ENCODE measurements at places on chromosomes 1 and 21. TPM values are rescaled to one million over a fixed set of nuclear protein-coding genes. Genes with fewer than 3 reads are reported as not detected.

GRCh38 chr1:33402206-33402605 is 28.7 kb downstream of the PHC2 start:
- no peak for DNase-seq

GRCh38 chr1:230744382-230744781 is 2.8 kb upstream of the CAPN9 start:
- no peak for DNase-seq

DNA sequence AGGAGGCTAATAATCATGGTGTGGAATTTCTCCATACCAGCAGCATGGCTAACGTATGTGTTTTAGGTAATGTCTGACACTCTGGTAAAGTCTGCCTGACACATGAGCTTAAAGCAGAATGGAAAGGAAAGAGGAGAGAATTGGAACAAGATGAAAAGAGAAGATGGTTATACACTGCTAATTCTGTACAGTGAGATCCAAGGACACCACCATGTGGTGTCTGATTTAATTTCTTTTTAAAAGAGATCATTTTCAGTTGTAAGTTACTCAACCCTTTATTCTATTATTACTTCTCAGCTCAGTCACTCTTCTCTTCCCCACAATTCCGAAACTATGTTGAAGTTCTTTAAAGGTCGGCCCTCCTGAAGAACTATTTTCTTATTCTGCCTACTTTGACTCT is 15.6 kb downstream of the PRKAB2 start:
- DNase-seq, result no peak

CHIA gene
- total RNA-seq, result 0.05 TPM

- DNase-seq, result no peak
Measured at GRCh38 chr1:104459886-104460285, 710.2 kb downstream of the AMY1C start.

- no peak for DNase-seq
Measured at GRCh38 chr1:101371259-101371658, 134.4 kb downstream of the S1PR1 start.

GRCh38 chr1:180646093-180646492 is 14.3 kb downstream of the XPR1 start:
- DNase-seq, result no peak

- no peak for DNase-seq
Measured at GRCh38 chr1:54256522-54257345, 56.8 kb downstream of the MRPL37 start.

GRCh38 chr1:223225481-223225880 is 82.4 kb upstream of the TLR5 start:
- no peak for DNase-seq

DNA sequence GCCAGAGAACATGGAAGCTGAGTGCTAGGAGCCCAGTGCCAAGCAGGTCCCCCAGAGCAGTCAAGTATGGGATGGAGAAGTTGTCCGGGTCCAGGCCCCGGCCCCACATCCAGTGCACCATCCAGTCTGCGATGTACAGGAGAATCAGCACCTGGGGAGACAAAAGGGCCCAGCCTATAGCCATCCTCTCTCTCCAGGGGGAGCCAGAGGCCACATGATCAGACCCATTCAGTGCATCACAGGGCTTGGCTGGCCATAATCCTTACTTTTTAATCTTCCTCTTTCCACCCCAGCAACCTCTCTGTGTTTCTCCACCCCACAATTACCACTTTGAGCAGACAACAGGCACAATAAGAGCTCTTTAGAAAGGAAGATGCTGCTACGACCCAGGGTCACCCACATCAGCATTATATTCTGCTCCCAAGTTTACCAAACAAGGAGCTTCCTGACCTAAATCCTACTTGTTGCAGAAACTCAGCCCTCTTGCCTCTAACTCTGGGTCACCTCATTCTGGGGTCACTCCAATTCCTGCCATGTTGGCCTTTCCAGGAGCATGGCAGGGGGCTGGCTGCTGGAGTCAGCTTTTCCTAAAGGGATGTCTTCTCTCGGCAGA is 16.4 kb upstream of the RAB29 start:
- DNase-seq, result peak; percentile 38

DNA sequence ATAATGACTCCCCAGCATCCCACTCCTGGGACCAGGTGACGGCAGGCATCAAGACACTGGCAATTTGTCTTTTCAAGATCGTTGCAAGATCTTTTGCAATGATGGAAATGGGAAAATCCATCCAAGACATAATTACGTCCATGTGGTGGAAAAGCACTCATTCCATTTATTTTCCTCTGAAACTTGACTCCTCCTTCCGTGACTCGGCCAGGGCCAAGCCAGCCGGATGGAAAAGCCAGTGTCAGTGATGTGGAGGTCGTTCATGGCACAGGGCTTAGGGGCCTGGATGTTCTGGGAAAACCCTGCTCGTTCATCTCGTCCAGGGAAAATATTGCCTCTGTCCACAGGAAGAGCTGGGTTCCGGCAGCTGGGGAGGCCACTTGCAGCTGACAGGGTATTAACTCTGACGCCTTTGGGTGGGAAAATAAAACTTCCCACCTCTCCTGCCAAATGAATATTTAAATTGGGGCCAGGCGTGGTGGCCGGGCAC is 46.2 kb downstream of the C1orf198 start:
- no peak for DNase-seq

LCE1A gene
- not detected for total RNA-seq

CELF3 gene
- total RNA-seq, result 0.05 TPM

SPRR3 gene
- 0.28 TPM for total RNA-seq

GRCh38 chr1:201525193-201525778 is 13.6 kb upstream of the NAV1 start:
- no peak for DNase-seq

- no peak for DNase-seq
Measured at GRCh38 chr1:100343897-100344296, 8.4 kb upstream of the CDC14A start.

CLDN19 gene
- 2.2 TPM for total RNA-seq

DNA sequence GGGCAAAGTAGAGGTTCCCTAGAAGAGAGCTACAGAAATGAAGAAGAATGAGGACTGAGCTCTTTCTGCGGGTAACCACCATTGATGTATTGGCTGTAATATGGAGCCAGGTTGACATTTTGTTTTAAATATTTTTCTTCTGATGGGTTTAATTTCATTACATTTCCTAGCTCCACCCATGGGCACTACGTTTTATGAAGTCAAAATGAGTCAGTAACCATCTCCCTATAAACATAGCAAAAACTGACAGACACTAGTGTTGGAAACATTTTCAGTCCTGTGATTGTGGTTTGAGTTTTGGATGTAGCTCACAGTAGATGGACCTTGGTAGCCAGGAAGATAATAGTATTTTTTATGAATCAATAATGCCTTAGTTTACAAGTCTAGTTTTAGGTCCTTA is 470.4 kb upstream of the B3GALT2 start:
- DNase-seq, result no peak

- no peak for DNase-seq
Measured at GRCh38 chr1:240538776-240539430, 73.1 kb downstream of the GREM2 start.

DNA sequence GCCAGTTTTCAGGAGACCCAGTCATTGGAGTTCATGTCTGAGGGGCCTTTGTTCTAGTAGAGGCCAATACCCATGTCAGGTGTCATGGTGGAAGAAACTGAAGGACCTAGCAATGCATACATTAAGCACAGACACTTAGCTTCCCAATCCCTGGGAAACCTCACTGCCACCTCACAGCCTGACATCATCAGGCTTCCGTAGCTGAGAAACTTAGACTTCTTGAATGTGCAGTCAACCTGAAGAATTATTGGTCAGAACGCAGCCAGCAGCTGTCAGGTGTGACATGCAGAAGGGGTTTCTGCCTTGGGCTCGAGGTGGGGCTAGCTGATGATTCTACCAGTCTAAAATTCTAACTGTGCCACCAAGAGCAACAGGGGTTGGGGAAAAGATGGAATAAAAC is 1.9 kb upstream of the ITPKB start:
- DNase-seq, result no peak

GRCh38 chr21:44589586-44590305 is 2.6 kb downstream of the KRTAP10-6 start:
- no peak for DNase-seq

IFI44L gene
- 49.1 TPM for total RNA-seq

KPRP gene
- total RNA-seq, result not detected

KLF17 gene
- not detected for total RNA-seq

MPL gene
- total RNA-seq, result 0.05 TPM

- no peak for DNase-seq
Measured at GRCh38 chr1:9038881-9039760, 12.9 kb upstream of the SLC2A7 start.

DNA sequence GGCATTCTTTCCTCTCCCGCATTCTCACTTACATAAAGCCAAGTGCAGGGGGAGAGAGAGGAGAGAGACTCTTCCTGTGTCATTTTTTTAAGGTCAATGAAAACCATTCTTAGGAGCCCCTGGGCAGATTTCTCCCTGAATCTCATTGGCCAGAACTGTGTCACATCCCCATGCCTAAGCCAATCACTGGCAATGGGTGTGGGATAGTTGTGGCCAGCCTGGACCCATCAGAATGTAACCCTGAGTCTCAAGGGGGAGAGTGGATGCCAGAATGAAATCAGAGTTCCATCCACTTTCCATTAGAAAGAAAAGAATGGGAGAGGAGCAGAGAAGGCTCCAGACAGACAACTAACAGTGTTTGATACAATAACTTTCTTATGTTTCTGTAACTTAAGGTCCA is 31.2 kb upstream of the COQ8A start:
- no peak for DNase-seq

DNA sequence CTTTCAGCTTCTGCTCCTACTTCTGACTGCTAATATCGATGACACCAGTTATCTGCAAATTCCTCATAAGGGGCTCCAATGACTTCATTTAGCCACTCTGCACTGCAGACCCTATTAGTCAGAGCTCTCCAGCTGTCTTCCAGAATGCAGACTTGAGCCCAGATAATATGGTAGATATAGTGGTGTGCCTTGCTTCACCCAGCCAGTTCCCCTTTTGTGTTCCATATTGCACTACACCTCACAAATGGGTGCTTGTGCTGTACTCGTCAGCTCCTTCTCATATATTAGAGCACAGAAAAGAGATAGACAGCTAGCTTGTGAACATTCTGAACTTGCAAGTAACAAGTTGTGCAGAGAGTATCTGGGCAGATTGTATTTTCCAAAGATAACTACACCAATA is 23.7 kb upstream of the COG2 start:
- DNase-seq, result no peak

DNA sequence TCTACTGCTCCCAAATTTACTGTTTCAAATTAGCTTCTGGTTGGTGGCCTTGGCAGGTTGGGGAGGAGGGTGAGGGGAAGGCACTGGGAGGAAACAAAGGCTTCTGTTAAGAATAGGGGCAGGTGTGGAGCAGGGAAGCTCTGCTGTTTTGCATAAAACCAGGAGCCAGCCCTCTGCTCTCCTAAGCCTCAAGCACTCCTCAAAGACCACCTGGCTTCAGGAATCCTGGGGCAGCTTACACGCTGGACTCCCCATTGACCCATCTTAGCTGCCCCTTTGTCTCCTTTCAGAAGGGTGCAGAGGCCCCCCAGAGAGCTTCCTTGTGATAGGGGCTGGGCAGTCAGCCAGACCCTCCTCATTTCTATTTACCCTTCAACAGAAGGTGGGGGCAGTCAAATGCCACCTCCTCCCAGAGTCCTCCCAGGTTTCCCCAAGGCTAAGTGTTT is 11.5 kb upstream of the DHRS3 start:
- no peak for DNase-seq

DNA sequence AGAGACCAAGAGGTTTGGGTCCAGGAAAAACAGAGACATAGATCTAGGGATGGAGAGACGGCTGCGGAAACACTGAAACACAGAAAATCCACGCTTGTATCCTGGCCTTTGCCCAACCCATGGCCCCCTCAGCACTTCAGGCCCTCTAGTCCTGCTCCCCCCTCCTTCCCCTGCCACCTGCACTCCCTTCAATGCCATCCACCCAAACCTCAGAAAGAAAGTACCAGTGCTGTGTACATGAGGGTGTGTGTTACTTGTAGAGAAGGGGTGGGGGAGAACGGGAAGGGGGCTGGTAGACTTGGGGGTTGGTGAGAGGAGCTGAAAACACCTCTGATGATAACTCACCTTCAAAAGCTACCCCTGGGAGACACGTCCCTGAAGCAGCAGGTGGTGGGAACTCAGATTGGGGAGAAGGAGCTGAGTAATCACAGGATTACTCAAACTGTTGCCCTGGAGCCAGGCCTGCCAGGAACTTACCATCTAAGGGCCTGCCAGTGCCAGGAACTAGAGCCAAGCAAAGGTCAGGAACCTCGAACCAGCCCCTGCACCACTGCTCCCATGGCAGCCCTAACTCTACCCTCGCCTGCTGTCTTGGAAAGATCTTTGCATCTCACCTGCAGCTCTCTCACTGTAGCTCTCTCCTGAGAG is 11.5 kb downstream of the RORC start:
- DNase-seq, result no peak

DNA sequence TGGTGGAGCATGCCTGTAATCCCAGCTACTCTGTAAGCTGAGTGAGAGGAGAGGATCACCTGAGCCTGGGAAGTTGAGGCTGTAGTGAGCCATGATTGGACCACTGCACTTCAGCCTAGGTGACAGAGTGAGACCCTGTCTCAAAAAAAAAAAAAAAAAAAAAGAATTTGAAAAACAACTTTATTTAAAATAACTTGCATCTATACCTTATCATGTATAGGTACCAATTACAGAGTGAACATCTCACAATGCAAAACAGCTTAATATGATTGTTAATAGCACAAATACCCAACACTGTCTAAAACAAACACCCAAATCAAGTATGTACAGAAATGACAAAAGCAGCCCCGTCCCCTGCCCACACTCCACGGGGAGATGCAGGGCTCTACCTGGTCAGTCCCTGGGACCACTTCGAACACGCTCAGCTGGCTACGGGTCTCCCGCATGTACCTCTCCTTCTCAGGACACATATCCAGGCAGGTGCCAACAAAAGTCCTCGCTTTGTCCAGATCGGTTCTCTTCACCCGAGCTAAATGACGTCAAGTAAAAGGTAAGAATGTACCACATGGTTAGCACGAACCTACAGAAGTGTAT is 10.5 kb downstream of the MCM3AP start:
- DNase-seq, result no peak

KISS1 gene
- total RNA-seq, result 0.90 TPM

DNA sequence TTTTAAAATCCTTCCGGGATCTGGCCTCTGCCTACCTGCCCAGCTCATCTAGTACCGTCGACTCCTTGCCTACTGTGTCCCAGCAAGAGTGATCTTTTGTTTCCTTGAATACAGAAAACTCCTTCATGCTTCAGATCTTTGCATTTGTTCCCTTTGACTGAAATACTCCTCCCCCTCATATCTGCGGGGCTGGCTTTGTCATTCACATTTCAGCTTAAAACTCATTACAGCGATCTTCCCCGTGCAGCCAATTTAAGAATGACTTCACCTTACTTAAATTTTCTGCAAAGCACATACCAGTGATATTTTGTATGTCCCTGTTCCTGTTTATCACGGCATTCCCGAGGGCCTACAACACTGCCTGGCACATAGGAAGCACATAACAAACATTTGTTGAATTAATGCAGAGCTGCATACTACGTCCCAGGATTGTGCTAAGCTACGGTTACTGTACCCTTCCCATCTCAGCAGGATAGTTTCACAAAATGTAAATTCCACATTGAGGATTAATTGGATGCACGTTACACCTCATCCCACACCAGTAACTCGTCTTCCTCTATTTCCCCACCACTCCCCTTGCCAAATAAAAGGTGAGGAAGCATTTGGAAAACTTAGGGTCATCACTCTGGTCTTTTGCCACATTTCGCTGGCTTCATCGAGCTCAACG is 837 bp upstream of the DESI2 start:
- DNase-seq, result no peak
